ENCODE measurements at places on chromosomes 2 and 18.

- DNase-seq: no peak
Measured at GRCh38 chr2:170163411-170164065, 14.4 kb upstream of the MYO3B start.

GRCh38 chr2:33645861-33646260 is 46.8 kb upstream of the FAM98A start:
- DNase-seq: no peak

- no peak for DNase-seq
Measured at GRCh38 chr18:21865043-21865442, 124.5 kb downstream of the MIB1 start.

GRCh38 chr2:2765839-2766495 is 434.9 kb upstream of the MYT1L start:
- no peak for DNase-seq

- DNase-seq: no peak
Measured at GRCh38 chr18:10524507-10525370, 1.1 kb upstream of the NAPG start.

- peak; percentile 44 for DNase-seq
Measured at GRCh38 chr2:42900289-42900891, 108.0 kb upstream of the HAAO start.

DNA sequence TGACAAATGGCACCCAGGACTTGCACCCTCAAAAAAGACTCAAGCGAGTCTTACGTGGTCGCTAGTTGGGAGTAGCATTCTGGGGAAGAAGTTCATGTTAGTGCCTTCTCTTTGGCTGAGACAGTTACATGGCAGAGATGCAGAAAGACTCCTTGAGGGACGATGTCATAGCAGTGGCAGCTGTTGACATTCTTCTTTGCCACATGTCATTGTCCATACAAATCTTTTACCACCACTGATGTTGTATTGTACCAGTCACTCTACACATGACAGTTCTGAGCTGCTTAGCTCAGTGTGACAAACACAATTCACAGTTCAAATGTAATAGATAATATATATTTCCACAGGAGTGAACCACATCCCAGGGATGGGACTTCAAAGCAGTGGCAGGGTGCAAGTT is 197.1 kb downstream of the TCF4 start:
- DNase-seq: no peak

DNA sequence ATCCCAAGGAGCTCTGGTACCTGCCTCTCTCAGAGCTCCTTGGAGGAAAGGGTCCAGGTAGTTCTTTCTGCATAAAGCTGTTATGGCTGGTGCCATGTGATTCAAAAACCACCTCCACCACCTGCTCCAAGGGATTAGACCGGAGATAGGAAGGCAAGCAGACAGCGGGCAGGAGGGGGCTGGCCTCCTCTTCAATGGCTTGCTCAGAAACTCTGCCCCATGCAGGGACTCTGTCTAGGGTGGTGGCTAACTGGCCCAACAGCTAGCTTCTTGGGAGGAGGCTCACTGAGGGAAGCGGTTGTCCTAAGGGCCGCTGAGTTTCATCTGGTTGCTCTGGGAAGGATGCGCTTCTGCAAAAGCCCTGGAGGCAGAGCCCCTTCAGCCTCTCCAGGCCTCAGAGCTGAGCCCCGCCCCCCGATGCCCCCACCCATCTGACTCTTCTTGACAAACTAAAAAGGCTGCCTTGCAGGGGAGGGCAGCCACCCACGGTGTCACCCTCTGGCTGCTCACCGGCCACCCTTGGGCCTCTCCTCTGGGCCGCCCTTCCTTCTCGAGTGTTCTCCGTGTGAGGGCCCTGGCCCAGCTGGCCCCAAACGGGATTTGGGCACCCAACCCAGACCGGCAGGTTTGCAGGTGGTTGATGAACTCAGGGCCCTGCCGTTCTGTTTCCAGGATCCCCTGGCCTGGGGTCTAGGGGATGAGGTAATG is 90.2 kb downstream of the MCFD2 start:
- DNase-seq: no peak

All from fibroblast of skin of left quadriceps (primary cell).